ENCODE measurements at places on chromosomes 6 and 20. TPM values are rescaled to one million over a fixed set of nuclear protein-coding genes. Genes with fewer than 3 reads are reported as not detected.
A peak's percentile ranks its signal among the peaks of the same experiment; 100 is the strongest.

Gene NKAIN2
- not detected for polyA plus RNA-seq

Gene GCNT2
- 0.13 TPM for polyA plus RNA-seq

Gene HEY2
- polyA plus RNA-seq = not detected

Gene OR12D3
- polyA plus RNA-seq = not detected

Gene TRAPPC3L
- polyA plus RNA-seq = 0.03 TPM

Gene CD24
- 5.9 TPM for polyA plus RNA-seq

Gene CASP8AP2
- 2.8 TPM for polyA plus RNA-seq

Gene ATP5F1E
- polyA plus RNA-seq = 60.8 TPM

Gene GINS1
- 5.1 TPM for polyA plus RNA-seq

Gene HSPA1A
- 119 TPM for polyA plus RNA-seq

Gene MOCS1
- 4.9 TPM for polyA plus RNA-seq

Gene HLA-A
- 250 TPM for polyA plus RNA-seq

Gene CASS4
- 0.02 TPM for polyA plus RNA-seq

Gene STMN3
- 111 TPM for polyA plus RNA-seq

Gene MUC21
- not detected for polyA plus RNA-seq

DNA sequence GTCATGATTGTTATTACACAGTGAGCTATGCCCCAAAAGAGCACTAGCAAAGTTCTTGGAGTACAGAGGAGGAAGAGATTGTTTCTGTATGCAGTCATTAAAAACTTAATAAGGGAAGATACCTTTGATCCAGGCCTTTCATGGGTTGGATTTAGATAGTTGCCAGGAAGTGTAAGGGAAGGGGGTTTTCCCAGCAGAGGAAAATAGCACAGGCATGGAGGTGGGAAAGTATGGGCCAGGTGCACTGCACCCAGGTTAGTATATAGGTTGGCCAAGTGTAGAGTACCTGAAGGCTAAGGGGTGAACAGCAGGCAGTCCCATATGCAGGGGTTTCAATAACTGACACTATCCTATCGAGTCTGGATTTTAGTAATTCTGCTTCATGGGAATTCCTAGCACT lies 101.4 kb downstream of the SOBP start:
- DNase-seq = no peak

DNA sequence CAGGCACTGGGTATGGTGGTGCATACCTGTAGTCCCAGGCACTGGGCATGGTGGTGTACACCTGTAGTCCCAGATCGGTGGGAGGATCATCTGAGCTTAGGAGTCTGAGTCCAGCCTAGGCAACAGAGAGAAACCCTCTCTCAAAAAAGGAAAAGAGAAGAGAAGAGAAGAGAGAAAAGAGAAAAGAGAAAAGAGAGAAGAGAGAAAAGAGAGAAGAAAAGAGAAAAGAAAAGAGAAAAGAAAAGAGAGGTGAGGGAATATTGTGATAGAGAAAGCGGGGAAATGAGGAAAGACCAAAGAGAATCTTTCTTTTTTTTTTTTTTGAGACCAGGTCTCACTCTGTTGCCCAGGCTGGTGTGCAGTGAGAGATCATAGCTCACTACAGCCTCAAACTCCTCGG lies 108.7 kb downstream of the ARHGAP18 start:
- DNase-seq = no peak

DNA sequence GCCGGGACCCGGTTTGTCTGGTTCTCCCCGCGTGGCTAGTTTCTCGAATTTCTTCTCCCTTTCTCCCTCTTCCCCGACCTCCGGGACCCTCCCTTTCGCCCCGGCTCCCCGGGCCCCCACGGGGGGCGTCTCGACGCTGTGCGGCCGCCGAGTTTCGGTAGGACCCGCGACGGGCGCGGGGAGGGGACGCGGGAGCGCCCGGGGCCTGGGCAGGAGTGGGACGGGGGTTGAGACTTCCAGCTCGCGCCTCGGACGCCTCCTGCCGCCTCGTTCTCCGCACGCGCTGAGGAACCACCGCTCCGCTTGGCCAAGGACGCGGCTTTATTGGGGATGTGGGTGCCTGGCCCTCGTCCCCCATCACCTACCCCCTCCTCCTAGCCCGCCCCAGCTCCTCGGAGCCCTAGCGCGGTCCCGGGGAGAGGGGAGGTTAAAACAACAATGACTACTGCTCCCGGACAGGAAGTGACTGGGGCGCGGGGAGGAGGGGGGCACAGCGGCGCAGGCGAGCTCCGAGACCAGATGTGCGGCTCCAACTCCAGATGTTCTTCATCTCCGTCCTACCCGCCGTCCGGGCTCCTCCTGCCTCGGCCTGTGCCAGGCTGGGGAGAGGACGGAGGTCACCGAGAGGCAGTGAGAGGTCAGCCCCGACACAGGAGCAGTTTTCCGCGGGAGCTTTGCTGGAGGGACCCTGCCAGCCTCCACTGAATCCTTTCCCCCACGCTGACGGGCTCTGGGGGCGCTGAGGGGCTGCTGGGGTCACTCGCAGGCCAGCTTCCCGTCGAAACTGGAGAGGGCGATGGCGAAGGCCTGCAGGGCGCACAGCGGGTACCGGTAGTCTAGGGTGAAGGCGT lies 917 bp upstream of the TEAD3 start:
- peak; percentile 92 for DNase-seq

DNA sequence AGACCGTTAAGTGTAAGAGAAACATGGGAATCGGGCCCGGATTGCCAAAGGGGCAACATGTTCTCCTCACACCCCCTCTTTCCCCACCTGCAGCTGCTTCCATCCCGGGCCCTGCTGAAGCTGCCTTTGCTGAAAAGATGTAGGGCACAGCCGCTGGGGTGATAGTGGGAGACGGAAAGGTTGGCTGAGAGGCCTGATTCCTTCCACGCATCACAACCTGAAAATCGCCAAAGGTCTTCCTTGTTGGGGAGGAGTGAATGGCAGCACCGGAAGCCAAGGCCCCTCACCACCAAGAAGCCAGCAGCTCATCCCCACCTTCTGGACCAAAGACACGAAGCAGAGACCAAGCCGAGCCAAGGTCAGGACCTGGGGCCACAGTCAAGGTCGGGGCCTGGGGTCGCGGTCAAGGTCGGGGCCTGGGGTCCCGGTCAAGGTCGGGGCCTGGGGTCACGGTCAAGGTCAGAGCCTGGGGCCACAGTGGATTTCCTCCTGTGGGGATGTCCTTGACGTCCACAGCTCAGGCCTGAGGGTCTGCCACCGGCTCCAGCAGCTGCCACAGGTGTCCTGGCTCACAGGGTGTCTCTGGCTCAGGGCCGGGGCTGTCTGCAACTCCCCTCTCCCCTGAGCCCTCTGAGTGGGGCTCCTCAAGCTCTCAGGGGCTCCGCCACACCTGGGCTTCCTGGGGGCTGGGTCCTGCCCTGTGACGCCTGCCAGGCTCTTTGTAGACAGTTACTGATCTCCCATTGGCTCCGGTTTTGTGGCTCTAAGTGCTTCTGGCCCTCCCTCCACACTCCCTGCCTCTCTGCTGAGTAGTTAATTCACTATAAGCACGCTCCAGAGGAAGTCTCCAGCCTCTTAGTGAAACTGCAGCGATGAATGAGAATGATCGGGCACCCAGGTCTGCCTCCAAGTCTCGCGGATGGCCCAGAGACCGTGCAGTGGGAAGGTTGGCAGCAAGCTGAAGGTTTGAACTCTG lies 5.5 kb upstream of the CHRNA4 start:
- DNase-seq = no peak

DNA sequence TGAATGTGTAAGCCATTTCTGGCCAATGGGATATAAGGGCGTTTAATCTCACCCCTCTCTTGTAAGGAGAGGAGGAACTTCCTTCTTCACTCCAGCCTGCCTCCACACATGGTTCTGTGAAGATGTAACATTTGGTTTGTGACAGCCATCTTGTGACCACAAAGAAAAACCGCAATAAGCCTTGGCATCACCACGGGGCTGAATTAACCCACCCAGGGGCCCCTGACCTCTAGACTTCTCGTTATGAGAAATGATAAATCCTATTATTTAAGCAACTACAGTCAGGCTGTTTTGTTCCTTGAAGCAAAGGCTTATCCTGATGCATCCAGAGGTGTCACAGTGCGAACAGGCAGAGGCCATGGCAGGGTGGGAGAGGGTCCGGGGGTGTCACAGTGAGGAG lies 139.7 kb downstream of the CDC5L start:
- no peak for DNase-seq

DNA sequence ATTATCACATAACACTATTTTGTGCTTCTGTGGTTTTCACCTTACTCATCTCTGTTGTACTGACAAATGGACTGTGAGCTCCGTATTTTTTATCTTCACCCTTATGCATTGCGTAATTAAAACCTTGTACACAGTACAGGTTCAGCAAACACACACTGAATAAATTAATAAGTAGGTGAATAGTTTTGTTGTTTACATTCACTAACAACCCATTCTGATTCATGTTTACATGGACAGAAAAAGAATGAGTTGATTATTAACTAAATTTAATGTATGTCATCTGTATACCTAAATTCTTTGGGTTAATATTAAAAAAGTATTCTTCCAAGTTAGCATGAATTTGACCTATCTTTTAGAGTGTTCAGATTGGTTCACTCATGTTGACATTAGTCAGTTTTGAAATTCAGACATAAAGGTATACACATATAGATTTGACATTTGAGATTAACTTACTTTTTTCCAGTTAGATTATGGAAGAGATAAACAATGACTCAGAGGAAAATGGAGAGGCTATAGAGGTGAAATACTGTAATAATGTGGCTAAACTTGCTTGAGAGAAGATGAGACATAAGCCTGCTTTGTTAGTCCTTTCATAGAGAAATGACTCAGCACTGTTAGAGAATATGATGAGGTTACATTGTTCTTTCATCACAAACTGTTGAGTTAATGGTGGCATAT lies 541.7 kb upstream of the FLRT3 start:
- DNase-seq = no peak

DNA sequence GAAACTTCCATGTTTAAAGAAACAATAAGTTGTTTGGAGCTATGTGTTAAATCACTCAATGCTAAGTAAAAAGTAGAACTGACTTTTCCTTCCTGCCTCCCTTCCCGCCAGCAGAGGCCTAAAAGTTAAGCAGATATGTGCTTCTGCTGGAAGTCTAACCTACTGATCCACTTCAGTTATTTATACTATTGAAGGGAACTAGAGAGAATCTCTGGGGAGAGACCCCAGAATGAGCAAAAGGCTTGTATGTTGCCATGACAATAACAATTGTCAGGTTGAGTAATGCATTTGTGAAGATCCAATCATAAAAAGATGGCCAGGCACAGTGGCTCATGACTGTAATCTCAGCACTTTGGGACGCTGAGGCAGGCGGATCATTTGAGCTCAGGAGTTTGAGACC lies 24.7 kb downstream of the MGME1 start:
- DNase-seq = no peak

DNA sequence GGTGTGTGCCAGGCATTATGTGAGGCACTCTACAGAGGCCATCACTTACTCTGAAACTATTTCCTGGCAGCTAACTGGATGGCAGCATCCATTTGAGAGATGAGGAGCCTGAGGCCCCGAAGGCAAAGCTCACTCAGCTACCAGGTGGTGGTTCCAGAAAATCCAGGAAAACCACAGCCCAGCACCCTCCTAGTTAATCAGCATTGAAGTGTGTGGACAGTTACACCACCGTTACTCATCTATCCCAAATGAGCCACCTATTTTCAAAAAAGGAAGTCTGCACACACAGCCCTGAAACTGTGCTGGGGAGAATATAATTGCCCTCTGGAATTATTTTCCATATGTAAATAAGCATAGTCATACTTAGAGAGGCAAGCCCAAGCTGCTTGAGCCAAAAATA lies 67.4 kb downstream of the CNBD2 start:
- DNase-seq = no peak

GRCh38 chr20:23235173-23236027 lies 115.2 kb upstream of the NXT1 start:
- DNase-seq = peak; percentile 44

DNA sequence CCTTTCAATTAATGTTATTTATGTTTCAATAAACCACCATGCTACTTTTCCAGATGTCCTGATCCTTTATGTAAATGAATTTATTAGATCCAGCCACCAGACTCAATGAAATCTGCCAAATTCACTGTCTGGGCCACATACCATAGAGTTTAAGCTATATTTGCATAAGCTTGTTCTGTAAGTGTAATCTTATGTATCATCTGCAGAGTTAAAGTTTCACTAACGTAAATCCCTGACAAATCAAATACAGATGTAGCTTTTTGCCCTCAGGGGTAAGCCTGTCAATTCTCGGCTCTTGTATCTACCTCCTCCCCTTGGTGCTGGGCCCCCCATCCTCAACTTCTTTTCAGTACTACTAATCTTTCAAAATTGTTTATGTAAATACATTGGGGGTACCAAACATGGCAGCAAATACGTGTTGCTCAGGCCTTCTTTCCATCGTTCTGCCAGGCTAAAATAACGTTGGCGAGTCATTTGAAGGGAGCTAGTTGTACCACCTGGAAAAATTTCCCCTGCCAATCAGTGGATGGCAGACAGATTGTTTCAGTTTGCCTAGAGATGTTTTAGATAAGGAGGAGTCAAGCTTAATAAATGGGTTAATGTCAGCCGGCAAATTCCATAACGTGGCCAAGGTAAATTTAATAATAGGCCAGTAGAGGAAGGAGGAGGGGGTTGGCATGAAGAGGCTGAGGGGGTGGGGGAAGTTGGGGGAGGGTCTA lies 79.6 kb downstream of the RPS12 start:
- DNase-seq = peak; percentile 47

DNA sequence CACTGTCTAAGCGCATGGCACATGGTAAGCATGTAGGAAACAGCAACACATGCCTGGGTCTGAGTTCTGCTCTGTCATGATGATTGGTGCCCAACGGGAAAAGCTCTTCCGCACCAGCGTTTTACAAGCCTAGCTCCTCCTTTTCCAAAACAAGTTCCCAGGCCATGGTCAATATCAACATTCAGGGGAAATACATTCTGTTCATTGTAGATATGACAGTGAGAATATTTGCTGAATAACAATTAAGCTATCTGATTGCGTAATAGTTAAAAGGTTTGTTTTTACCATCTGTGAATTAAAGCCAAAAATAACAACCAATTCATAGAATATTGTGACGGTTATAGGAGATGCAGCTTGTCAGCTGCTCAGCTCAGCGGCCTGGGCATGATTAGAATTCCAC lies 404.3 kb upstream of the SLC35B3 start:
- no peak for DNase-seq

DNA sequence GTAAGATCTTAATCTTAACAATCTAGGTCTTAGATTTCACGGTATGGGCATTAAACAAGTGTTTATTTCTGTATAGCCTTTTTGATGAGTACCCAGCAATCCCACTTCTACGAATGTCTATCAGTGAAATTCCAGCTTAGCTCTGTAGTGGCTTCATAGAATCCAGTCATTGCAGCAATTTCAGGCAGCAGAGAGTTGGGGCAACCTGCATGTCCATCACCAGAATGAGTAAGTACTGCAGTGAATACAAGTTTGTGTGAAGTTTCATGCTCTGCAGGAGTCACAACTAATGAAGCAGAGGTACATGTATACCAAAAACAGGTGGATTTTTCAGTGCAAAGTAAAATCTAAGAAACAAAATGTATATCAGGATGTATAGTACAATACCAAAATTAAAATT lies 151.7 kb downstream of the OR2B2 start:
- no peak for DNase-seq

GRCh38 chr6:27678469-27678868 lies 205.6 kb upstream of the ZNF184 start:
- DNase-seq = no peak

Measured in SK-N-SH (cell line).